ENCODE measurements at places on chromosomes 1 and 21.

- peak; percentile 71 for DNase-seq
- peak overlapping the region; percentile 44 for H3K27ac ChIP-seq
- peaks cover 38% of the 10 kb centered on the region for H3K4me1 ChIP-seq
- H3K36me3 ChIP-seq, result peaks cover 2% of the 10 kb centered on the region
- peaks cover 6% of the 10 kb centered on the region for H3K27me3 ChIP-seq
Observed at GRCh38 chr1:40034869-40035268, 5.7 kb upstream of the CAP1 start.

DNA sequence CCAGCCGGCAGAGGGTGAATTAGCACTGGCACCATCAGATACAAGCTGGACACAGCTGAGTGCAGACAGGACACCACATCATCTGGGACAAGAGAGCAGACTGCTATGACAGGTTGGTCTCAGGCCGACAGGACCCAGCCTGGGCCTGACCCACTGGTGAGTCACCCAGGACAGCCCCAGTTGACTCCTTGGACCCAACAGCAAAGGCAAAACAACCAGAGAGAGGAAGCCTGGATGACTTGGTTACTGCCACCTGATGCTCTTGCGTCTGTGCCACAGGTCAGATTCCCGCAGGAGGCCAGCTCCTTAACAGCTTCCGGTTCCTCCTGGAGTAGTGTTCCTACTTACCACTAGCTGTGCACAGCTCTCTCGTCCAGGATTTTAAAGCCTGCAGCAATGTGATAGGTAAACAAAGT lies 18.5 kb downstream of the CCN1 start:
- H3K36me3 ChIP-seq, result peaks cover 1% of the 10 kb centered on the region
- DNase-seq, result no peak
- H3K27ac ChIP-seq, result no peak overlapping the region
- no peak overlapping the region for H3K4me3 ChIP-seq
- peaks cover 2% of the 10 kb centered on the region for H3K27me3 ChIP-seq

DNA sequence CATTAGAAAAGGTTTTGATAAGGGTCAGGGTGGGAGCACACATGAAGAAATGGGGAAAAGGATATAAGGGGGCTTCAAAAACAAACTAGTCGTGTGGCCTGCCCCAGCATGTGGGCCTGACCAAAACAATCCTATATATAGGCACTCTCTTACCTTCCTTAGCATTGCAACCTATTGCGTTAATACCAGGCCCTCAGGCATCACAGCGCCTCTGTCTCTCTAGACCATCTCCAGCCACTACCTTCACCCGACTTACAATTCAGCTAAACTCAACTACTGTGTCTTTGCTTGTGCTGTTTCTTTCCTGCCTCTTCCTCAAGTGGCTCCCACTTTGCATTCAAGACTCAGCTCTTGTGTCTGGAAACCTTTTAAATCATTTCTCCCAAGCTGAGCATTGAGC lies 47.0 kb upstream of the GJA5 start:
- no peaks in the 10 kb centered on the region for H3K36me3 ChIP-seq
- H3K4me3 ChIP-seq, result no peak overlapping the region
- peaks cover 2% of the 10 kb centered on the region for H3K27me3 ChIP-seq
- no peak for DNase-seq
- H3K27ac ChIP-seq, result no peak overlapping the region

- no peak overlapping the region for H3K4me3 ChIP-seq
- H3K4me1 ChIP-seq, result no peaks in the 10 kb centered on the region
- peaks cover 4% of the 10 kb centered on the region for H3K27me3 ChIP-seq
- DNase-seq, result no peak
- H3K36me3 ChIP-seq, result no peaks in the 10 kb centered on the region
- no peak overlapping the region for H3K27ac ChIP-seq
Observed at GRCh38 chr1:29809446-29810120, 573.3 kb downstream of the PTPRU start.

DNA sequence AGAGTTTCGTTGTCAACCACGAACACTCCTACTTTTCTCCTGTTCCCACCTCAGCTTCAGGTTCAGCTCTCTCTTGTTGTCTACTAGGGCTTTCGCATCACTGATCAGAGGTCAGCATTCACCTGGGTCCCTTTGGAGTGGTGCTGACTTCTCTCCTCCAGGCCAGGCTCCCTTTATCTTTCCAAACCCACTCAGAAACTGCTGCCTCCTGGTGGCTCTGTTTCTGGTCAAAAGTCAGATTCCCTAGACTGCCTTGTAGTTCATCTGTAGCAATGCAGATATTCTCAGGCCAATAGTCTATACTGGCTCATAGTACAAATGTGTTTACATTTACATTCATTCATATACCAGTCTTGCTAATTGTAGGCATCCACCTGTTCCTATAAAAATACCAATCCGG lies 6.4 kb upstream of the ERI3 start:
- H3K4me1 ChIP-seq, result no peaks in the 10 kb centered on the region
- H3K27me3 ChIP-seq, result peaks cover 5% of the 10 kb centered on the region
- no peak for DNase-seq
- H3K27ac ChIP-seq, result no peak overlapping the region
- no peak overlapping the region for H3K4me3 ChIP-seq

DNA sequence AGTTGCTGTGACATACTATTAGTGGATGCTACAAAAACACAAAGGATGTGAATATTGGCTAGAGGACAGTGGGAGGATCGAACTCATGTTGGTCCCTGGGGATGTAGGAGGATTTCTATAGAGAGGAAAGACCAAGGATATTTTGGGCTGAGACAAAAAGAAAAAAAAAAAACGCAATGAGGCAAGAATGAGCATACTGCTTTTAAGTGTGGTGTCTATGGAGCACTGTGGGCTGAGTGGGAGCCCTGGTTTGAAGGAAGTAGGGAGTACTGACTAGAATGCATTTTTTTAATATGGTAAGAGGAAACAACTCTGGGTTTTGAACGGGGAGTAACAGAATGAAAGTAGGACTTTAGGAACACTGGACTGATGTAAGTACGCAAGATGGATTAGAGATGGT lies 450.7 kb downstream of the NEGR1 start:
- no peaks in the 10 kb centered on the region for H3K4me1 ChIP-seq
- no peak overlapping the region for H3K27ac ChIP-seq
- H3K36me3 ChIP-seq, result no peaks in the 10 kb centered on the region
- H3K27me3 ChIP-seq, result no peaks in the 10 kb centered on the region
- H3K4me3 ChIP-seq, result no peak overlapping the region

DNA sequence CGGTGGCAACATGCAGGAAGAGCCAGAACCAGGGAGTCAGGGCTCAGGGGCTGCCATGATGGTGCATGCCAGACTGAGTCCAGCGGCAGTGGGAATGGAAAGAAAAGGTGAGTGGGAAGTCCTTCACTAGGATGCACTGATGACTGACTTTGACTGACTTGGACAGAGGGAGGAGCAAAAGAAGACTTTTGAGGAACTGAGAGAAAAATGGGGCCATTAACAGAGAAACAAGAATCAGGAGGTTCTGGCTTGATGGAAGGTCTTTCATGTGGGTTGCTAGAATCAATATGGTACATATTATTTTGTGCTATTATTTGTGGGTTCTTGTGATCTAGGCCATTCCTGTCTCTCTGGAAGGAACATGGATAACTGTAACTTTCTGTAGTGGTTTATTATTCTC lies 454.6 kb upstream of the PROX1 start:
- H3K4me3 ChIP-seq, result no peak overlapping the region
- no peaks in the 10 kb centered on the region for H3K36me3 ChIP-seq
- H3K4me1 ChIP-seq, result no peaks in the 10 kb centered on the region
- no peak for DNase-seq
- no peak overlapping the region for H3K27ac ChIP-seq

DNA sequence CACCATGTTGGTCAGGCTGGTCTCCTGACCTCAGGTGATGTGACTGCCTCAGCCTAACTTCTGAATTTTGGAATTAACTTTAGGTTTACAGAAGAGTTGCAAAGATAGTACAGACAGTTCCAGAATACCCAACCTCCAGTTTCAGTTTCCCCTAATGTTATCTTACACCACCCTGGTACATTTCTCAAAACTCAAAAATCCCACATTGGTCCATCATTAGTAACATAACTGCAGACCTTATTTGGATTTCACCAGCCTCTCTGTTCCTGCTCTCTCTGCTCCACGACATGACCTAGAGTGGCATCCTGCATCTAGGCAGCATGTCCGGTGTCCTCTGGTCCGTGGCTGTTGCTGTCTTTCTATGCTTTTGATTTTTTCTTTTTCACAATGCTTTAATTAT lies 5.0 kb upstream of the ZC3H12A start:
- DNase-seq, result no peak
- H3K27me3 ChIP-seq, result no peaks in the 10 kb centered on the region
- H3K36me3 ChIP-seq, result no peaks in the 10 kb centered on the region
- peaks cover 34% of the 10 kb centered on the region for H3K4me1 ChIP-seq

DNA sequence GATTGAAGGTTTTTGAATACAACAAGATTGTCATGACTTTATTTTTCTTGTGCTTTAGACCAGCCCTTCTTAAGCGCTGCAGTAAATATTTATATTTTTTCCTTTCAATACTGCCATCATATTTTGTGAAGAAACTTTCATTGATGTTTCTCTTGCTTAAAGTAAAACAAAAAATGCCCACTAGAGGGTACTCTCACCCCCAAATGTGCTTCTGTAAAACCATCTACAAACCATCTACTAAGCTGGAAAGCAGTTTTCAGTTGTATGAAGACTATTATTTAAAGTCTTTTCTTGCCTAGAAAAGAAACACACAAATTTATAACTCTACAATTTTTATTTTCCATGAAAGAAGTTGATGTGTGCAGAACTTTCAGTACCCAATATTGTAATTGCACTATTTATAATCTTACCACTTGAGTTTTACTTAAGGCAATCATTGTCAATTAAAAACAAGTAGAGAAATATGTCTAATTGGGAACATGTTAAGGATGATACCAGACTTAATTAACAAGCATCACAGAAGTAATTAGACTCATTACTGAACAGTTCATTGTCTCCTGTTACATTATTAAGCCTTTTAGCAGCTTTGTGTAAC lies 10.7 kb downstream of the LEPR start:
- peak; percentile 64 for DNase-seq
- H3K27me3 ChIP-seq, result no peaks in the 10 kb centered on the region
- no peak overlapping the region for H3K4me3 ChIP-seq
- H3K36me3 ChIP-seq, result peaks cover 23% of the 10 kb centered on the region

DNA sequence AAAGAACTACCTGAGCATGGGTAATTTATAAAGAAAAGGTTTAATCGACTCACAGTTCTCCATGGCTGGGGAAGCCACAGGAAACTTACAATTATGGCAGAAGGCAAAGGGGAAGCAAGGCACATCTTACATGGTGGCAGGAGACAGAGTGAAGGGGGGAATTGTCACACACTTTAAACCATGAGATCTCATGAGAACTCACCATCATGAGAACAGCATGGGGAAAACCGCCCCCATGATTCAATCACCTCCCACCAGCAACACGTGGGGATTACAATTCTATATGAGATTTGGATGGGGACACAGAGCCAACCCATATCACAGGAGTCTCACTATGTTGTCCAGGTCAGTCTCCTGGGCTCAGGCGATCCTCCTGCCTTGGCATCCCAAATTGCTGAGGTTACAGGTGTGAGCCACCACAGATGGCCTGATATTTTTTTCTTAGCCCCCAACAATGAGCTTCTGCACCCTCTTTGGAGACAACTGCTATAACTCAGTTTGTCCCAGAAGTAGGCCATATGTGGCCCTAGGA lies 22.5 kb upstream of the MORC3 start:
- H3K4me1 ChIP-seq, result peaks cover 27% of the 10 kb centered on the region
- no peak for DNase-seq
- H3K4me3 ChIP-seq, result peak overlapping the region; percentile 74
- peaks cover 6% of the 10 kb centered on the region for H3K36me3 ChIP-seq
- peak overlapping the region; percentile 84 for H3K27ac ChIP-seq

DNA sequence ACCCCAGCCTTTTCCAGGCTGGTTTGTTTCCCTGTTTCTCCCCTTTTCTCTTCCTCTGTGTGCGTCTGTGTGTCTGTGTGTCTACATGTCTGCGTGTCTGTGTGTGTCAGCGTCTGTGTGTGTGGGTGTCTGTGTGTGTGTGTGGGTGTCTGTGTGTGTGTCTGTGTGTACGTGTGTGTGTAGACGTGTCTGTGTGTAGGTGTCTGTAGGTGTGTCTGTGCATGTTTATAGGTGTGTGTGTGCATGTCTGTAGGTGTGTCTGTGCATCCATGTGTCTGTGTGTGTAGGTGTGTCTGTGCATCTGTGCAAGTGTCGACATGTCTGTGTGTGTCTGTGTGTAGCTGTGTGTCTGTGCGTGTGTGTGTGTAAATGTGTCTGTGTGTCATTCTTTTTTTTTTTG lies 3.3 kb downstream of the TTLL10 start:
- H3K4me3 ChIP-seq, result no peak overlapping the region
- DNase-seq, result no peak
- H3K27me3 ChIP-seq, result peaks cover 16% of the 10 kb centered on the region
- H3K27ac ChIP-seq, result no peak overlapping the region
- no peaks in the 10 kb centered on the region for H3K36me3 ChIP-seq

DNA sequence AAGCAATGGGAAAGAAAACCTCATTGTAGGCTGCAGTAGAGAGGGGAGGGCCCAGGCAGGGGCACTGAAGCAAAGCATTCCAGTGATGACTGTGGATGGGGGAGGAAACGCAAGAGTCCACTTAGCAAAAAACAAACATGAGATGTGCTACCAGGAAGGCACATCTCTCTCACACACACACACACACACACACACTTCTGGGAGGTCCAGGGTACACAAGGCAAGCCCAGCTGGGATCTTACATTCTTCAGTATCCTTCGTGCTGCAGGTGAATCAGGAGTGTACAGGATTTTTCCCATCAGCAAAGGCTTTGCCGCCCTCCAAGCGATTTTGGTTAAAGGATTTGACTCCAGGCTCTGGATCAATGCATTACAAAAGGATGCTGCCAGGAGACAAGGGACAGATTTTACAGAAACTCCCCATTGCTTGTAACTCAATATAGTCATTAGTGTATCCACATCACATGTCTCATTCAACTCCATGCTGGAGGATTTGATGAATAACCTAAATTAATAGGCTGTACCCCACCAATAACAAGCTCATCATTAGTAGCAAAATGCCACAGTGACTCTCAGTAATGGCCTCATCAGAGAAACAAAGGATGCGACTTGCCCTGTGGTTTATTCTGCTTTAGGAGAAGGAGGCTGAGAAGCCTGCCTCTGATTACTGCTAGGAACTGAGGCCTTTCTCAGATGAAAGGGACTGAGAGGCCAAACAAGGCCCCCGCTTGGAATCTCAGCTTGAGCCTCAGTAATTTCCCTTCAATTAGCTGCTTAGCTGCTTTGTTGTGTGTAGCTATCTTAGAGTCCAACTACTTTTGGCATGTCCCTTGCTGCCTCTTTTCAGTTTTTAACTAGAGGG lies 41.6 kb downstream of the ABCA4 start:
- no peak overlapping the region for H3K4me3 ChIP-seq
- H3K4me1 ChIP-seq, result no peaks in the 10 kb centered on the region
- H3K27ac ChIP-seq, result no peak overlapping the region
- no peak for DNase-seq

- no peaks in the 10 kb centered on the region for H3K27me3 ChIP-seq
- H3K36me3 ChIP-seq, result no peaks in the 10 kb centered on the region
- H3K27ac ChIP-seq, result no peak overlapping the region
- DNase-seq, result no peak
- H3K4me3 ChIP-seq, result no peak overlapping the region
- no peaks in the 10 kb centered on the region for H3K4me1 ChIP-seq
Observed at GRCh38 chr1:153624965-153625611, 2.2 kb downstream of the S100A13 start.

- H3K27ac ChIP-seq, result no peak overlapping the region
- H3K36me3 ChIP-seq, result peaks cover 30% of the 10 kb centered on the region
- peaks cover 32% of the 10 kb centered on the region for H3K4me1 ChIP-seq
- peaks cover 23% of the 10 kb centered on the region for H3K27me3 ChIP-seq
- no peak overlapping the region for H3K4me3 ChIP-seq
Observed at GRCh38 chr1:50973875-50974617, 4.0 kb downstream of the CDKN2C start.

- H3K4me3 ChIP-seq, result peak overlapping the region; percentile 16
- H3K4me1 ChIP-seq, result peaks cover 41% of the 10 kb centered on the region
- peaks cover 37% of the 10 kb centered on the region for H3K27me3 ChIP-seq
- H3K27ac ChIP-seq, result peak overlapping the region; percentile 67
Observed at GRCh38 chr1:200887772-200888348, 6.8 kb upstream of the INAVA start.

All from activated CD4-positive, alpha-beta T cell treated with anti-CD3 and anti-CD28 coated beads, Interleukin-2, amount 10 ng/mL, durations not matched to agents 24 days and 14 days (primary cell).